ENCODE measurements at places on chromosomes 11 and 22. TPM values are rescaled to one million over a fixed set of nuclear protein-coding genes. Genes with fewer than 3 reads are reported as not detected.

GRCh38 chr22:40285513-40285912 is 60.8 kb upstream of the ADSL start:
- peak; percentile 65 for DNase-seq

DNA sequence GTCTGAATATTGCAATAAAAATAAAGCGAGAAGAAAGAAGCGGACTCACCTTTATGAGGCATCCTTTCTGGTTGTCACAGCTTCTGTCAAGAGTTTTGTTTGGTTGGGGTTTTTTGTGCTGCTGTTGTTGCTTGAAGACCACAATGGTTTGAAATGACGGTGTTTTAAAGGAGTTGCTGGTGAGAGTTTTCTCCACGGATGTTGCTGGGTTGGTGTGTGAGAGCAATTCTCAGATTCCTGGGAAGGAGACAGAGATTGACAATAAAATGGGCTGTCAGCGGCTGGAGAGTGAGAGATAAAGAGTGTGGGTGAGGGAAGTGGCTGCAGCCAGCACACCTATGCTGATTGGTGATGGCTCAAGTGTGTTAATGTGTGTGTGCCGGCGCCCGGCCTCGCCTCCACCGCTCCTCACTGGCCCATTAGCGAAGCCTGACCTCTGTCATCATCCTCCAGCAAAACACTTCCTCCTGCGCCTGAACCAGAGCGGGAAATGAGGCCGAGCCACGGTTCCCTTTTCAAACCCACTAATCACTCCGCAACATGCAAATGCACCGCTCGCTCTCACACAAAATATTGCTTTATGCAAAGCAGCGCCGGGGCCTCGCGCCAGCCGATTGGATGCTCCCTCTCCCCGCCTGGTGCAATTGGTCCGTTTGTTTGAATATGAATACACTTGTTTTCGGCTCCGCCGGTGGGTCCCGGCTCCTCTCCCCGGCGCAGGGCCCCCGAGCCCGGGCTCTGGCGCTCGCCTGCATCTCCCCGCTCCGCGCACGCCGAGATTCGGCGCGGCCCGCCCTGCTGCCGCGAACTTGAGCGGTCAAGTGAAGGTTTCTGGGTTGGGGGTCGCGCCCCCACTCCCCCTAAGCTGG is at the start of gene PAX6:
Gene PAX6 (minus strand): TSS at position 544 of the 869 bp plus-strand sequence. CDS start 4,911 bp downstream, outside the sequence.
- peak; percentile 69 for DNase-seq

- no peak for DNase-seq
Measured at GRCh38 chr22:36702842-36703215, 723 bp downstream of the CACNG2 start.

GRCh38 chr11:121766991-121767390 is 314.2 kb upstream of the SORL1-AS1 start:
- no peak for DNase-seq

- no peak for DNase-seq
Measured at GRCh38 chr11:19952116-19952605, 208.1 kb downstream of the DBX1 start.

DNA sequence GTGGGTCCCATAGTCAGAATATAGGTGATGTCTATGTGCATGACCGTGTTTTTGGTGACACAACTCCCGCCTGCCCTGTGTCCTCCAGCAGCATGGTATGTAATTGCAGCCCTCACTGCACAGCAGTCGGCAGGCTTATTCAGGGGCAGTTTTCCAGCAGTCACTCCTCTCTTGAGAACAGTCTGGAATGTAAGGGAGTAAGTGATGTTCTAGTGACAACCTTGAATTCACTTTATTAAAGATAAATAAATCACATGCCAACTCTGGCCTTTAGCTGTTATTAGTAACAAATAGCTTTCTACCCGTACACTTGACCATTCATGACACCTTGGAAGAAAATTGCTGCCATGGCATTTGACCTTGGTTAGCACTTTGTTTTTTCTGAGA is 27.9 kb downstream of the ZNRF3 start:
- no peak for DNase-seq

Gene IFITM10
- total RNA-seq, result 0.29 TPM

Gene TPH1
- total RNA-seq, result 0.14 TPM

Gene PHLDA2
- total RNA-seq, result 8.3 TPM

Gene SC5D
- 23.3 TPM for total RNA-seq

Gene CHADL
- 0.21 TPM for total RNA-seq

Gene PANX2
- 3.3 TPM for total RNA-seq
